Activated CD4-positive, alpha-beta T cell treated with anti-CD3 and anti-CD28 coated beads, Interleukin-2, amount 50 U/mL, for 4 hours (primary cell): ENCODE measurements at places on chromosomes 2 and 18.

- DNase-seq, result no peak
Measured at GRCh38 chr2:10141736-10142639, 19.4 kb downstream of the RRM2 start.

- no peak for DNase-seq
Measured at GRCh38 chr2:20525041-20526035, 78.5 kb downstream of the RHOB start.

GRCh38 chr2:102422910-102423309, at the start of gene IL18RAP:
IL18RAP (plus strand) TSS chr2:102423160; CDS start chr2:102423278, 118 bp downstream.
- no peak for DNase-seq

DNA sequence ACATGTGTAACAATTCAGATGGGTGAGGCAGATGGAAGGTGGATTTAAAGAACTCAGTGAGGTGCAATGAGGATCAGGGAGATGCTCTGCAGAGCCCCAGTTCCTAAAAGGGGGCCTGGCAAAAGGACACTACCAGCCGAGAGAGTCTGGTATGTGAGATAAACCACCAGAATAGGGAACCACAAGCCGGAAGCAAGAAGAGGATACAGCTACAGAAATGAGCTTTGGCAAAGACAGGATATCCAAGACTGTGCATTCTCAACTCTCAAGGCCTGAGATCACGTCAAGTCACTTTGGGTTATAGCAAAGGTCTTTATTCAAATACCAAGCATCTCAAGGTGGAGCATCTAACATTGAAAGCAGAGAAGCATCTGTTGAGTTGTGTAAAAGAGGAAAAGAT, 293.5 kb downstream of the ARHGAP15 start:
- no peak for DNase-seq

- DNase-seq, result no peak
Measured at GRCh38 chr2:211086049-211086448, 529.6 kb downstream of the CPS1 start.

DNA sequence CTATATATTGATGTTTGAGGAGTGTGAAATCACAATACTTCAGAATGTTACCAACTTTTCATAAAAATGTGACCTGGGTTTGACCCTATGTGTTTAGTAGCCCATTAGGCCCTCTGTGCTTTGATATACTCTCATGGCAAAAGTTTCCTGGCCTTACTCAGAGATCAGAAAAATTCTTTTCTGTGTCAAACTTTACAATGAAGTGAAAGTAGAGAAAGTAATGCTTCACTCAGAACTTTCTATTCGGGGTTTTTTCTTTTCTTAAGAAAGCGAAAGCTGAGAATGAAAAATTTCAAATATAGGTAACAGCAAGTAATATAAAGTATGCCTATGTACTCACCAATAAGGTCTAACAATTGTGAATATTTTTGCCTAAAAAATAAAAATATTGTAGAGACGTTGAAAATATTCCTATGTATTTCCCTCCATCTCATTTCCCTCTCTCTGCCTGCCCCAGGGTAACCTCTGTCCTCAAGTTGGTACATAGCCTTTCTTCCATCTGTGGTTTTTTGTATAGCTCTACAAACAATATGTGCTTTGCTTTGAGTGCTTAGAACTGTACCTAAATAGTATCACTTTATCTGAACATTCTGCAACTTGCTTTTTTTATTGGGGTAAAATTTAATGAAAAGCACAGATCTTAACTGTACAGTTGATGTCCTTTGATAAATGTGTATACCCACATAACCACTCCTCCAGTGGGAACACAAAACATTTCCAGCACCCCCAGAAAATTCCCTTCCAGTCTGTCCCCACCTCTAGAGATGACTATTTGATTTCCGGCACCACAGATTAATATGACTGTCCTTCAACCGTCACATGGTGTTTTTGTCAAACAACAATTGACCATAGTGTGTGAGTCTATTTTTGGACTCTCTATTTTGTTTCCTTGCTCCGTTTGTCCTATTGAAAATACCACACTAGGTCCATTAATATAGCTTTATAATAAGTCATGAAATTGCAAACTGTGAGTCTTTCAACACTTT, 10.3 kb upstream of the ACKR3 start:
- no peak for DNase-seq

DNA sequence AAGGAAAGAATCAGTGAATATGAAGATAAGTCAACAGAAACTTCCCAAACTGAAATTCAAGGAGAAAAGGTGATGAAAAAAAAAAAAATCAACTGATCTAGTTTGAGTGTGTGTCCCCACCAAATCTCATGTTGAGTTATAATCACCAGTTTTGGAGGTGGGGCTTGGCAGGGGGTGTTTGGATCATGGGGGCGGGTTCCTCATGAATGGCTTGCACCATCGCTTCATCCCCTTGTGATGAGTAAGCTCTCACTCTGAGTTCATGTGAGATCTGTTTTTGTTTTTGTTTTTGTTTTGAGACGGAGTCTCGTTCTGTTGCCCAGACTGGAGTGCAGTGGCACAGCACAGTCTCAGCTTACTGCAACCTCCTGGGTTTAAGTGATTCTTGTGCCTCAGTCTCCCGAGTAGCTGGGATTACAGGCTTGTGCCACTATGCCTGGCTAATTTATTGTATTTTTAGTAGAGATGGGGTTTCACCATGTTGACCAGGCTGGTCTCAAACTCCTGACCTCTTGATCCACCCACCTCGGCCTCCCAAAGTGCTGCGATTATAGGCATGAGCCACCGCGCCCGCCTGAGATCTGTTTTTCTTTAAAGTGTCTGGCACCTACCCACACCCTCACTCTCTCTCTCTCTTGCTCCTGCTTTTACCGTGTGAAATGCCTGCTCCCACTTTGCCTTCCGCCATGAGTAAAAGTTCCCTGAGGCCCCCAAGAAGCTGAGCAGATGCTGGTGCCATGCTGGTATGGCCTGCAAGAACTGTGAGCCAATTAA, 4.0 kb upstream of the SLC66A2 start:
- no peak for DNase-seq
